ENCODE measurements at places on chromosomes 7 and 10.

GRCh38 chr10:132022241-132022640 lies 40.5 kb upstream of the BNIP3 start:
- DNase-seq = no peak

GRCh38 chr7:157073949-157074624 lies 63.6 kb upstream of the MNX1 start:
- DNase-seq = no peak

GRCh38 chr7:83347945-83348444 lies 185.3 kb upstream of the PCLO start:
- no peak for DNase-seq

GRCh38 chr10:78581133-78581694 lies 487.6 kb upstream of the ZMIZ1 start:
- no peak for DNase-seq

DNA sequence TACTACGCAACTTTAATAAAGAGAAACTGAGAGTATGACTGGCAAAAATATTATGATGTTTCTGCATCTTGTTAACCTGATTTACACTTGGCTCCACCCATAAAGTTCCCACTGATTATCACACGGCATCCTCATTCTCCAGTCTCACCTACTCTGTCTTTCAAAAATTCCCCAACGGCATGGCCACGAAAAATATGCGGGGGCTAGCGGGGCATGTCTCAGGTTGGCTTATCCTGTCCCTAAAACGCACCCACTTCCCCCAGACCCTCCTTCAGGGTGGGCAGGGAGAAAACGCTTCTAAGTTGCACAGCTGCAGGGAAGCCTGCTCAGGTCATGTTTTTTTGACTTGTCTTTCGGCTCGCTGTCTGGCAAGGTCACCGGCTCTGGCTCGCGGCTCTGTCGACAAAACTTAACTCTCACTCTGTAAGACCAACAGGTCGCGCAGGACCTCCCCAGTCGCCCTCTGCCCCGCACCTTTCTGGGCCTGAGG lies 3.8 kb downstream of the CDK6 start:
- no peak for DNase-seq

DNA sequence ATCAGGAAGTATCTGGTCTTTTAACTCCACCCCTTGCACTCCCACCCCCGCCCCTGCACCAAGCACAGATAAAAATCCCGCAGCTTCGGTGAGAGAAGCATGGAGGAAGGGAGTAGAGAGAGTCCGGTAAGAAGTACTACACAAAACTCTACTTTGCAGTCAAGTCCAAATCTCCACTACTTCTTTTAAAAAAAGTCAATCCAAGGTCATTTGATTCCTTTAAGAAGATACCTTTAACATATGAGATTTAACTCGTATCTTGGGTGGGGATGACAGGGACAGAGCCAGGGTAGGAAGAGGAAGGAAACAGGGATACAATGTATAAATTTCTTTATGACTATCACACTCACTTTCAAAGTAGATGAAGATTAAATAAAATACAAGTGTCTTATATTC lies 132.1 kb downstream of the NRBF2 start:
- DNase-seq = peak; percentile 10

GRCh38 chr10:78804411-78805032 lies 264.2 kb upstream of the ZMIZ1 start:
- DNase-seq = no peak

DNA sequence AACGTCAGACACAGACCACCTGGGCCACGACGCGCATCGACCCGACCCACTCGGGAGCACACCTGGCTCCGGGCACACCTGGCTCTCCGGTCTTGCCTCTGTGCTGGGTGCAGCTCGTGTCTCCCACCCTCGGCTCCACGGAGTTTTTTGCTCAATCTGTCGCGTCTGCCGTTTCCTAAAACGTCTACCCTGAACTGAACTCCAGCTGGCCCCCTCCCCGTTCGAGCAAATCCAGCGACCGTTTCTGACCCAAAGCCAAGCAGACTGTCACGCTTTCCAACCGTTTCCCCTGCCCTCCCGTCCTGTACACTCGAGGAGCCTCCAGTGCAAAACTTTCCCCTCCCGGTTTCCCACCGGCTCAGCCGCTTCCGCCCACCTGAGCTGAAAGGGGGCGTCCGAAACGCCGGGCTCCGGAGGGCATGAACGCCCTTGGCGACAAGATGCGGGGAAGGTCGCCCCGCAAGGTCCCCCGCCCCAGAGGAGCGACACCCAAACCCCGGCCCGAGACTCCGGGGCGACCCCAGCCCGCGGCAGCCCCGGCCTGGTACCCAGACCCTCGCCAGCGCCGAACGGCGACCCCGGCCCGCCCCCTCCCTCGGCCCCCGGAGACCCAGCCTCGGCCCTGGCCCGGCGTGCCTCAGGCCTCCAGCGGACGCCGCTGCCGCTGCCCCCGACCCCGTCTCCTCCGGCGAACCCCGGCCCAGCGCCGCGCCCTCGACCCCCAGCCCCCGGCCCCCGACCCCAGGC lies 557 bp downstream of the CYTH3 start:
- DNase-seq = peak; percentile 9

DNA sequence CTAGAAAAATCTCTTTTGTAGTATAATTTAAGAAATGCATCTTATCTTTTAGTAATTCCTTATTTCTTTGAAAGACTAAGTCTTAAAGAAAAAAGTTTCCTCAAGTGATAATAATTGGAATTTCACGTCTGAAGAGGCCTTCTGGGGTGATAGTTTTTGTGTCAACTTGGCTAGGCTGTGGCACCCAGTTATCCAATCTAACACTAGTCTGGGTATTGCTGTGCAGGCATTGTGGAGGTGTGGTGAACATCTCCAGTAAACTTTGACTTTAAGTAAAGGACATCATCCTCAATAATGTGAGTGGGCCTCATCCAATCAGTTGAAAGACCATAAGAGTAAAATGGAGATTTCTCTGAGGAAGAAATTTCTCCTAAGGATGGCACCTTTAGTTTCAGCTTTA lies 2.3 kb upstream of the TUBAL3 start:
- DNase-seq = no peak

GRCh38 chr7:5423976-5424748 lies 528 bp upstream of the TNRC18 start:
- DNase-seq = no peak

DNA sequence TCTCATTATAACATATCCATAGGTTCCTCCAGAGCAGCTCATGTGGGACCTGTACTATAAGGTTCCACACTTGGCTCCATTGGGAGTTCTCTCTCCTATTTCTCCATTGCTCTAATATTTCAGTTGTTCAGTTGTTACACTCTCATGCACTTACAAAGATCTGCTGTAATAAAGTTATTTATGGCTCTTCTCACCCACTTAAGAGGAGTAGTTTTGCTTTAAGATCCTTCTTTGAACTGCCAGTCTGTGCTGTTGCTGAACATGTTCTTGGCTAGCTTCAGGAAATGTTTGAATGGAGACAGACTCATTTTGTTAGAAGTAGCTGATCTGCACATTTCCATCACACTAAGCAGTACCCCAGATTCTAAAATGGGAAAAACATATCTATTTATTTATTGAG lies 250.1 kb downstream of the CDK14 start:
- DNase-seq = no peak

- DNase-seq = no peak
These were observed 88.2 kb downstream of the PARD3 start for GRCh38 chr10:34726862-34727261.

GRCh38 chr7:90611115-90611514 lies 15.0 kb downstream of the CDK14 start:
- no peak for DNase-seq

GRCh38 chr7:88772776-88773175 lies 13.3 kb downstream of the ZNF804B start:
- DNase-seq = no peak

GRCh38 chr10:44576702-44577191 lies 191.8 kb upstream of the CXCL12 start:
- peak; percentile 16 for DNase-seq

GRCh38 chr10:79127151-79127961 lies 58.6 kb downstream of the ZMIZ1 start:
- no peak for DNase-seq

GRCh38 chr10:77872151-77872946 lies 54.2 kb downstream of the DLG5 start:
- no peak for DNase-seq

GRCh38 chr7:102469972-102470825 lies 5.4 kb downstream of the LRWD1 start:
- no peak for DNase-seq

GRCh38 chr7:26639695-26640094 lies 224.7 kb downstream of the SKAP2 start:
- no peak for DNase-seq

GRCh38 chr7:158414486-158414961 lies 173.1 kb downstream of the PTPRN2 start:
- no peak for DNase-seq

- DNase-seq = no peak
These were observed 305.1 kb upstream of the CSTF2T start for GRCh38 chr10:52004342-52004949.

GRCh38 chr10:71063401-71063800 lies 149.0 kb upstream of the UNC5B start:
- no peak for DNase-seq

DNA sequence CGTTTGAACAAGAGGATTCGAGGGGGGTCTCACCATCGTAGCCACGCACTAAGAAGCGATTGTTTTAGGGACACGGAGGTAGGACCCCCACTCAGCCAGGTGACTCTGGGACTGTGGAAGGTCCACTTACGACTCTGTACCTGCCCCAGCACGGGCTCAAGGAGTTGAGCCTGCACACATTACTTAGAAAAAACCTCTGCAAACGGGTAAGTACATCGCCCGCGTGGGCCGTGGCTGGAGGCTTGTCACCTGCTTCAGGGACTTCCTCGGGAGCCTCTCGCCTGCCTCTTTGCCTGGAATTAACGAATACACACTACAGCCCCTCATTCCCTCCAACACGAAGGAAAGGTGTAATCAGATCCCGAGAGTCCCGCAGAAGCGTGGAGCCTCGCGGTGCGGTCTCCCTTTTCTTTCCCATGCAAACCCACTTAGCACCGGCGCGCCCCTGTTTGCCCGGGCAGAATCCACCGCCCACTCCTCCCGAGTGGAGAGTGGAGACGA lies 826 bp downstream of the PODXL start:
- DNase-seq = no peak

GRCh38 chr7:128672927-128673517 lies 930 bp downstream of the GARIN1A start:
- no peak for DNase-seq

- no peak for DNase-seq
These were observed 7.9 kb downstream of the PKD1L1 start for GRCh38 chr7:47940088-47941013.

DNA sequence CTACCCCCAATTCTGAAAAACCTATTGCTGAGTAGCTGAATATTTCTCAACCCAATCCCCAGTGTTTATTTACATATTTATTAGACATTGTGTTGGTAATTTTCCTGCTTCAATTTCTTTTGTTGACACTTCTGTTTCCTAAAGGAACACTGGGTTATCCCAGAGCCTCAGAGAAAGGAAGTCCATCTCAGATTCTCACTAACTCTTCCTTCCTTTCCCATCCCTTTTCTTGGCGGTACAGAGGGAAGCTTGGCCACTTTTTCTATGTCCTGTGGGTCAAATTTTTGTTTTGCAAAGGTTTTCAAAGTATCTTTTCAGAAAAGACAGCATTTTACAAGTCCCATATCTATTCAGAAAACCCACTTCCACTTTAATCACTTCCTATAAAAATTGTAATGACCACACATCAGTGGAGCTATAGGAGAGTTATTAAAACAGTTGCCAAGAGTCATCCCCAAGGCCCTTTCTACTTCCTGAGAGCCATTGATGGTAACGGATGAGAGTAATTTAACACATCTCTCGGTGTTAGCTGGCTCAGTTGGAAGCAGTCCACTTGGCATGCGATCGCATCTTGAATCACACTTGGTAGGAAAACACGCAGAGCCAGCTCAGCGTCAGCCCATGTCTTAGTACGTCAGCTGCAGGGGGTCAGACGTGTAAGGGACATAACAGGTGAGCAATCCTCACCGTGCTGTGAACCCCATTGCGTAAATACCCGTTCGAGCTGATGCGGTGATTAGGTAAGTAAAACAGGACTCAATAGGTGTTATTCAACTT lies 231.1 kb upstream of the ADARB2 start:
- no peak for DNase-seq

GRCh38 chr10:86263907-86264306 lies 102.7 kb downstream of the GRID1 start:
- no peak for DNase-seq

- DNase-seq = no peak
These were observed 554.3 kb downstream of the TYW1 start for GRCh38 chr7:67550801-67551436.

GRCh38 chr10:5625992-5626777 lies 40.2 kb downstream of the ASB13 start:
- no peak for DNase-seq

GRCh38 chr10:79149662-79150443 lies 81.1 kb downstream of the ZMIZ1 start:
- DNase-seq = peak; percentile 16

DNA sequence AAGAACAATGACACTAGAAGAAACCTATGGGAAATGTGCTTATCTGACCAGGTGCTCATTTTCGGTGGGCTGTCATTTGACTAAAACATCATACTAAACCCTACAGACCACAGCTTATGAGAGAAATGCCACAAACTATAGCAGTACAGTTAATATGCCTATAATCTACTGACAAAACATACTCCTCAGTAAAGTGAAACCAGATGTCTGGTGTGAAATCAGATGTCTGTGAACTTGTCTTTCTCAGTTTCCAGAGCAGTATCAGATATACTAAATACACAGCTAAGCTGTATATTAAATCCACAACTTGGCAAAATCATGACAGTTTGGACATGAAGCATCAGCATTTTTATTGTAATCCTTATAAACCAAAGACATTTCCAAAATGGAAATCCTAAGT lies 3.3 kb downstream of the IMMP2L start:
- DNase-seq = no peak

DNA sequence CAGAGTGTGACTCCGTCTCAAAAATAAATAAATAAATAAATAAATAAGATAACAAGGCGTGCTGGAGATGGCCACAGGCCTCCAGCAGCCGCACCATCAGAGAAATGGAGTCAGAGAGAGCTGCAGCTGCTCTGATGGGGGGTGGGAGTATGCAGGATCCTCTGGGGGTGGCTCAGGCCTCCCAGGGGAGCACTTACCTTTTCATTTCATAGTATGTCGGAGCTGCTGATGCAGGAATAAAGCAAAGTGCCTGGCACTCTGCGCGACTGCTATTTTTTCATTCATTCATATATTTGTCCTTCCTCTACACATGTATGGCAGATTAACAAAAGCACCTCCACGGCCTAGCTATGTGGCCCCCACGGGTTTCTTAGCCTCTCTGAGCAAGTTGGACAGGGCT lies 175.9 kb downstream of the CUX1 start:
- no peak for DNase-seq
